Activated gamma-delta T cell treated with anti-CD3 and anti-CD28 coated beads, Interleukin-2, amount 50 U/mL, for 16 hours (primary cell): ENCODE measurements at places on chromosomes 4 and X.

GRCh38 chr4:5157791-5158770 lies 106.8 kb downstream of the STK32B start:
- no peak for DNase-seq

DNA sequence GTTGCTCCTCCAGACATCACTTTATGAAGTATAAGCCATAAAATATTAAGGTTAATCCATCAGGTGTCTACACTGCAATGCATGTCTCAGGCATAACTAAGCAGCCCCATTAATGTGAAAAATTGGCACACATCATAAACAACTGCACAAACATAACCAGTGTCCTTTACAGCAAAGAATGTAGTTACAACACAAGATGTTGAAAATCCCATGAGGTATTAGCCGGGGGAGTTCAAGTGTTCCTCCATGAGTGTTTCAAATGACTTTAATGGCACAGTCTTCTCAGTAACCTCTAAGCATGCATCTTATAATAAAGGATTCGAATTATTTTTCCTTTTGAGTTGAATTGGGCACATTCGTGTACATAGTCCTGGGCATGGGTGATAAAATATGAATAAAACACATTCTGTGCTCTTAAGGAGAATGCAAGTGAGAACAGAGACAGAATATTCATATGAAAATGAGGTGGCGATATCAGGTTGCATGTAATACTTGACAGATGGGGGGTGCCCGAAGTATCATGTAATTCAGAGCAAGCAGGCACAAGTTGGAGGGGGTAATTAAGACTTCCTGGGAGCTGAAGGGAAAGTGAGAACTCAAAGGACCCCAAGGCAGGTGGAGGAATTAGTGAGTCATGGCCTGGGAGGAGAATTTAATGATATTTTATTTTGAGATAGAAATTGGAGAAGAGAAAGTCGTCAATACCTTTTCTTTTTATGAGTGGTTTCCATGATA lies 18.2 kb upstream of the VCX2 start:
- DNase-seq = no peak

DNA sequence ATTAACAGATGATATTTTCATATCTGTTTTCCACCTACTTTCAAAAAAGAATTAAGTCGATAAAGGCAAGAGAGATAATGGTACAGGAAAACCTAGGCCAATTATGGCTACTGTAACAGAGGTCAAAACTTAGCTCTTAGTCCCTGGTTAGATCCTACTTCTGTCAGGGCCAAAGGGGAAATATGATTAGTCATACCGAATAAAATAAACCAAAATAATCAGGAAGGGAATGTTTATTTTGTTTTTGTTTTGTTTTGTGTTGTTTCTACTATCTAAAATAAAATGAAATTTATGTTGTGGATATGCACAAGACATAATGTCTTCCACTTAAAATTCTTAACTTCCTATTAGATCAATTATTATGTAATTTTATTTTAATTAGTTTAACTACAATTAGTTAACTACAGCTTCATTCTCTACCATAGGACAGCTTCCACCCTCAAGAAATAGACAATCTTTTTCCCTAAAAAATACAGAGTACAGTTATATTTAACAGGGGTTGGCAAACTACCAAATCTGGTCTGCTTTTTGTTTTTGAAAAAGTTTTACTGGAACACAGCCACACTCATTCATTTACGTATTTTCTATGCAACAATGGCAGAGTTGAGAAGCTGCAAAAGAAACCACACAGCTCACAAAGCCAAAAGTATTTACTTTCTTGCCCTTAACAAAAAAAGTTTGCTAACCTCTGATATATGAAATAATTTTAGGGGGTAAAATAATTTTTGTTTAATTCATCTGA lies 25.4 kb downstream of the TMEM47 start:
- no peak for DNase-seq

DNA sequence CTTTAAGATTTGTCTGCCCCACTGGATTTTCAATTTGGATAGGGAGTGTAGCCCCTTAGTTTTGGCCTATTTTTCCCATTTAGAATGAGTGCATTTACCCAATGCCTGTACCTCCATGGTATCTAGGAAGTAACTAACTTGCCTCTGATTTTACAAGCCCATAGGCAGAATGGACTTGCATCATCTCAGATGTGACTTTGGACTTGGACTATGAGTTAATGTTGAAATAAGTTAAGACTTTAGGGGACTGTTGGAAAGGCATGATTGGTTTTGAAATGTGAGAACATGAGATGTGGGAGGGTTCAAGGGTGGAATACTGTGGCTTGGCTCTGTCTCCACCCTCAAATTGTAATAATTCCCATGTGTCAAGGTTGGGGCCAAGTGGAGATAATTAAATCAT lies 2480.2 kb downstream of the PCDH7 start:
- no peak for DNase-seq

DNA sequence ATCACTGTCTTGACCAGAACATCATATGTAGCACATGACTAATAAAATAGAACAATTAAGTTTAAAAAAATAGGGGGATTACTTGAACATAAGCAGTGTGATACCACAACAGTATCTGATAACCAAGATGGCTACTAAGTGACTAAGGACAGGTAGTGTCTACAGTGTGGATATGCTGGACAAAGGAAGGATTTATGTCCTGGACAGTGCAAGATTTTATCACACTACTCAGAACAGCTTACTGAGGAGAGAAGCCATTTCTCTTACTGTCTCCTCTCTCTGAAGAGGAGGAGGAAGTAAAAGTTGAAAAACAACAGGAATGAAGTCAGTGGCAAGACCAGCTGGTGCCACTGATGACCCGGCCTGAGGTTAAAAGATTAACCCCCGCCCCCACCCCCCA lies 4.0 kb upstream of the SLC10A7 start:
- DNase-seq = no peak

DNA sequence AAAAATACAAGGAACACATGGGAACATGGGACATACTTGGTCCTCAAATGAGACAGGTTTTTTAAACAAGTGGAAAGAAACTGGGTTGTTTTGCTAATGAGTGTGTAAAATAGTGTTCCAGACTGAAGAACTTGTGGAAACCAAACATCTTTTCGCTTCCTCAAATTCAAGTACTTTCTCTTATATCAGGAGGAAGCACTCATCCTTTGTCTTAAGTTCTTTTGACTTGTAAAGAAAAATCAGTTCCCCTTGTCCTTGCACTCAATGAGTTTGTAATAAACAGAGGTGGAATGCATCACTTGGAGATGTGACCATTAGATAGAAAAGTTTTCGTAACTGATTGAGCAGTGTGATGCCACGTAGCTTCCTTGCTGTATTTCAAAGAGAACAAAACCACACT lies 101.1 kb downstream of the PHOX2B start:
- no peak for DNase-seq

DNA sequence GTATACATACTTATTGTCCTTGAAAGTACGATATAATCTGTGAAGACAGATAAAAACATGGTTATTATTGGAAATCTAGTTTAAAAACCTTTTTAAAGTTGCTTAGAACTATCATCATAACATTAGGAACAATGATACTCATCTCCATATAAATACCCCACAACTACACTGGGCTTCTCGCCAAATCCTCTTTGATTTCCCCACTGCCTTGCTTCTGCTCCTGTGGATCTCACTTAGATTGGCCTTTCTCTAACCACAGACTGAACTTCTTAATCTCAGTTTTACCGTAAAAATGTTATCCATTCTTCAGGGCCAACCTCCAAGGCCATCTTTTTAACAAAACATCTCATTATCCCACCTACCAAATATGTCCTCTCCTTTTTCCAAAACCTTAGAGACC lies 77.6 kb downstream of the PRKG2 start:
- no peak for DNase-seq

DNA sequence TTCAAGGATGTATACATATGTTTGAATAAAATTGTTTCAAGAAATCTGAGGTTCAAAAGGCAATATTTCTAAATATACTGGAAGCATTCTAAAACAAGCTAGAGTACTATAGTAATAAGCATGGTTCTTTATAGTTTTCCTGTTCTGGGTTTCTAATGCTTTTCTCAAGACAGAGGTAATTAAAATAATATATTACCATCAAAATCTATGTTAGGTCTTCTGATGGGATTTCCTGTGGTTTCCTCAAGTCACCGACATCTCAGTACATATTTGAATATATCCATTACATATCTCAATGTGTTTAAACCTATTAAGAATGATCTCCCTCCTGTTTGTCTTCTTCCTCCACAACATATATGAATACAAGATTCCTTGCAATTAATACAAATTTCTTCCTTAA lies 25.6 kb downstream of the ARSJ start:
- DNase-seq = no peak

- DNase-seq = no peak
Measured at GRCh38 chrX:53320543-53321229, 39.3 kb upstream of the IQSEC2 start.

- DNase-seq = no peak
Measured at GRCh38 chrX:39689376-39690104, 408.2 kb downstream of the BCOR start.

- no peak for DNase-seq
Measured at GRCh38 chr4:117084866-117085701, at the start of gene TRAM1L1. Gene TRAM1L1, minus strand, starts transcription at chr4:117085576. Its CDS starts 183 bp downstream, at chr4:117085393.

- no peak for DNase-seq
Measured at GRCh38 chrX:31487951-31488350, 416.1 kb upstream of the FTHL17 start.

GRCh38 chrX:150574559-150575418 lies 6.4 kb downstream of the MTM1 start:
- DNase-seq = no peak

DNA sequence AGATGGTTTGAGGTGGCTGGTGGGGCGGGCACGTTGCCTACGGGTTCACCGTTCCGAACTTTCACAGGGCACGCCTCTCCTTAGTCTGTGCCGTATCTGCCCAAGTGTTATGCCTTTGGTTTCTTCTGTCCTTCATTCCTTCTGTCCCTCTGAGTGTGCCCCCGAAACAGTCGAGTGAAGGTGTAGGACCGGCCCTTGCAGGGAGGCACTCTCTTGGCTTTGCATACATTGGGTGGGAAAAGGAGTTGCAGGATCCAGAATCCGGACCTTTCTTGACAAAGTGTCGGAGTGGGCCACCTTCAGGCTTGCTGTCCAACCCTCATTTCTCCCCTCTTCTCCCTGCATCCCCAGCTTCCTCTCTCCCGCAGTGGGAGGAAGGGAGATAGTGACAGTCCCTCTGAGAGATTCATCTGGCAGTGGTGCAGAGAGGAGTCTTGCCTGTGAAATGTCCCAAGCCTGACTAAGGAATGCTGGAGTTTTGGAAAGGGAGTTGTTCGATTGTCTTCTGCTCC lies 569 bp downstream of the ARFIP1 start:
- DNase-seq = no peak

GRCh38 chrX:11764602-11765067 lies 6.6 kb downstream of the MSL3 start:
- no peak for DNase-seq
